Stimulated activated CD4-positive, alpha-beta T cell treated with anti-CD3 and anti-CD28 coated beads, Interleukin-4, amount 100 ng/mL, for 1 hour (primary cell): ENCODE measurements at places on chromosomes 7 and 10.

DNA sequence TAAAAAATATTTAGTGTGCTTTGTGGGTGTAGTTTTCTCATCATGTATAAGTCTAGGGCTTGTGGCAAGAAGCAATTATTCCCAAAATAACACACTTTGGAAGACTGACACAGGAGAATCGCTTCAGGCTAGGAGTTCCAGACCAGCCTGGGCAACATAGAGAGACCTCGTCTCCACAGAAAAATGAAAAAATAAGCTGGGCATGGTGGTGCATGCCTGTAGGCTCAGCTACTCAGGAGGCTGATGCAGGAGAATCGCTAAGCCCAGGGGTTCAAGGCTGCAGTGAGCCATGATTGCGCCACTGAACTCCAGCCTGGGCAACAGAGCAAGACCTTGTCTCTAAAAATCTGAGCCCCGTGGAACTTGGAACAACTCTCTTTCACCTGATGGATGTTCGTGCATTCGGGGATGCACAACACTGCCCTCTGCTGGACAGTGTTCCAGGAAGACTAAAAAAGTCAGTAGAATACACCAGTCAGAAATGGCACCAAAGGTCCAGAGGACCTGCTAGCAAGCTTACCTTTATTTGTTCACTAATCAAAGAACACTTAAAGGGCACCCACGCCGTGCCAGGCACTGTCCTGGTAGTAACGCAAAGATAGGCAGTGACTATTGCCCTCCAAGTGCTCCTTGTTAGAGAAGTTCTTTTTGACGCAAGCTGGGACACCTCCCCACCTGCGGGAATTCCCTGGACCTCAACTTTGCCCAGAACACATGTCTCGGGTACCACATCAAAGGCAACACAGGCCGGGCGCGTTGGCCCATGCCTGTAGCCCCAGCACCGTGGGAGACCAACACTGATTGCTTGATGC is 81.9 kb upstream of the CALN1 start:
- peak; percentile 45 for DNase-seq

DNA sequence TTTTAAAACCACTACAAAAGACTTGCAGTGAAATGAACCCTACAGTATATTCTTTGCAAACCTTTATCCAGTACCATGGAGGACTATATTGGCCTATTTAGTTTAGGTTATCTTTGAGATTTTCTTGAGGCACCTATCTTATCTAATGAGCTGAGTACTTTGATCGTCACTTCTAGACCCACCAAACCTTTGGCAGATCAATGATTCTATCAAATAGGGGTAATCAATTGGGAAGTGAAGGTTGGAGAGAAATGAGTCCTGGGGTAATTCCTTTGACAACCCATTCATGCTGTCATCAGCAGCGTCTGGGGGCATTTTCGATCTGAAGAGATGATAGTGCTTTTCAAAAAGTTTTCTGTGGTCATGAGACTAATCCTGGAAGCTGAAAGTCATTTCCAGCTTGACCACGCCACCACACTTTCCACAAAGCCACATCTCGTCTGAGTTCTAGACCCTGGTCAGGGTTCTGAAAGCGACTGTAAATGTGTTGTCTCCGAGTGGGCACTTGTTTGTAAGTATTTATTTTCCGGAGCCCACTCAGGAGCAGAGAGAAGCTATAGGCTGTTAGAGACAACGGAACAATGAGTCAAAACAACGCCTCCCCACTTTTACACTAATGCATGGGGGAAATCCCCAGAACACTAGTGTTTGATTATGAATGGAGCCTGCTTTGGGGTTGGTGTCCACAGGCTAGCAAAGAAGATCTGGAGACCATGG is 4.8 kb downstream of the EGR2 start:
- peak; percentile 60 for DNase-seq

DNA sequence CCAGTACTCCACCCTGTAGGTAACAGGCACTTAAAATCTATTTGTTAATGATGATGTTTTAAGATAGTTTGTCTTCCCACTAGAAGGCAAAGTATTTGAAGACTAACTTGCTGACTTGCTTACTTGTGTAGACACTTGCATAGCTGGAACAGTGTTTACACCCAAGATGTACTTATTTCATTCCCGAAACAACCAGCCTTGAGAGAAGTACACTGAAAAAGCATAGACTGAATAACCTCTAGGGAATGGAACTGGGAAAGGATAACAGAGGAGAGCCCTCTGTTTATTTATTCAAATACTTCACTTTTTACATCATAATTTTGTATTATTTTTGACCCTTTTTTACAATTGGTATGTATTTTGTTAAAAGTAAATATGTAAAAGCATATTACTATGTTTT is 33.1 kb upstream of the TMEM26 start:
- no peak for DNase-seq

DNA sequence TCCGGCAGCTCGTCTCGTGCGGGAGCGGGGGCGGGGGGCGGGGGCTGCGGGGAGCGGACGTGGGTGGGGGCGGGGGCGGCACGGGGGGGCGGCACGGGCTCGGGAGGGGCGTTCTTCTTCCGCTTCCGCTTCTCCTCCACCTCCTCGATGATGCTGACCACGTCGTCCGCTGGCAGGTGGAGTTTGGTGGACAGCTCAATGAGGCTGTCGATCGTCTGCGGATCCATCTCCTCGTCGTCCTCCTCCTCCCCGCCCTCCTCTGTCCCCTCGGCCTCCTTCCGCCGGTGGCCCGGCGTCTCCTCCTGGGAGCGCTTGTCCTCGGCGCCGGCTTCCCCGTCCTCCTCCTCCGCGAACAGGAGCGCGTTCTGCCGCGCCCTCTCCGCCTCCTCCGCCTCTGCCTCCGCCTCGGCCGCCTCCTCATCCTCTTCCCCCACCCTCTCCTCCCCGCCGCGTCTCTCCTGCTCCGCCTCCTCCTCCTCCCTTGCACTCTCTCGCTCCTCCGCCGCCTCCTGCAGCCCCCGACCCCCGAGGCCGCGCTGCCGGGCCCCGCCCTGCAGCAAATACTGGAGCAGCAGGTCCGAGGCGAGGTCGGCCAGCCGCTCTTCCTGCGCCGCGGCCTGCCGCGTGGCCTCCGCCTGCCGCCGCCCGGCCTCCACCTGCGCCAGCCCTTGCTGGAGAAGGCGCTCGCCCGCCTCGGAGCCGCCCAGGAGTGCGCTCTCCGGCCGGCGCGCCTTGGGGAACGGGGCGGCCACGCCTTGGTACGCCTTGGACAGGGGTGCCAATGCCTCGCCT is 1.9 kb downstream of the VGF start:
- DNase-seq, result no peak

GRCh38 chr7:102912742-102913141 is at the start of gene LRRC17:
Gene LRRC17, plus strand, starts transcription at chr7:102913000. Its CDS starts 20,914 bp downstream, at chr7:102933914.
- no peak for DNase-seq

DNA sequence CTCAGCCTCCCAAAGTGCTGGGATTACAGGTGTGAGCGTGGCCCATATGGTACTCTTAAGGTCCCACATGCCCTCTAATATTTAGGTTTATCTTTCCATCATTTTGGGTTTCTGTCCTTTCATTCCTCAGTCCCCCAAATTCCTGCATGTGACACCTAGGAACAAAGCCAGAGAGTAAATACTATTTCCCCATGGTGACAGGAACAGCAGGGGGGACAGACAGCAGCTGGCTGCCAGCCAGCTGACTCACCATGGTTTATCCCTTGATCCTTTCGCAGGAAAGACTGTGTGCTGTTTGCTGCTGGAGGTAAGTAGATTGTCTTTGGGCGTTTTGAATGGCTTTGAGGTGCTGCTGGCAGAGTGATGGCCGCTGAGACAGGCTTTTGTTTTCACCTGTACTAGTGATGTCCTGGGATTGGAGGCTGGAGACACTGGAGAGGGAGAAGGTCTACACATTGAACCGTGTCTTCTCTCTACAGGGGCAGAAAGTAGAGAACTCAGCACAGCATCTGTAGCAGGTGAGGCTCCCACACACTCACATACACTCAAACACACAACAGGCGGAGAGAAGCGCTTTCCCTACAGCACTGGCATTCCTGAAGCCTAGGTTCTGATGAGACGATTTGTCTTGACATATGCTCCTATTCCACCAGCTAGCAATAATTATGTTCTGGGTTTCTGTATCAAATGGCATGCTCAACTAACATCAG is 83.7 kb upstream of the EFCAB10 start:
- DNase-seq, result no peak

DNA sequence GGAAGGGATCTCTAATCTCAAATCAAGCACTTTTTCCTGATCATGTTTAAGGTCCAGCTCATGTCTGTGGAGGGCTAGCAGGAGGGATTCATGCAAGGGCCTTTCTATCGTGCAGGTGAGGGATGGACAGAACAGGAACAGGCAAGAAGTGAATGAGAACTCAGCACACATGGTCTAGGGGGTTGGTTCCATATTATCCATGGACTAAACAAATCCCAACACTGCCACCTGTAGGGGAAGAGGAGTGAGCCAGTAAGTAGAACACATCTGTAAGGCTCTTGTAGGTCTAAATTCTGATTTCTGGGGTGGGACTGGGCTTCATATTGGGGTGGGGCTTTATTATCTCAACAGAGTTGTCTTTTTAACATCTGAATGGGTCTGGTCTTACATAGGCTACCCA is 138.0 kb upstream of the TARP start:
- DNase-seq, result no peak

GRCh38 chr10:114869520-114869892 is 47.9 kb downstream of the FHIP2A start:
- DNase-seq, result no peak

GRCh38 chr10:86387178-86387794 is 20.7 kb upstream of the GRID1 start:
- DNase-seq, result no peak

GRCh38 chr7:66627881-66628360 is 760 bp upstream of the KCTD7 start:
- DNase-seq, result no peak

DNA sequence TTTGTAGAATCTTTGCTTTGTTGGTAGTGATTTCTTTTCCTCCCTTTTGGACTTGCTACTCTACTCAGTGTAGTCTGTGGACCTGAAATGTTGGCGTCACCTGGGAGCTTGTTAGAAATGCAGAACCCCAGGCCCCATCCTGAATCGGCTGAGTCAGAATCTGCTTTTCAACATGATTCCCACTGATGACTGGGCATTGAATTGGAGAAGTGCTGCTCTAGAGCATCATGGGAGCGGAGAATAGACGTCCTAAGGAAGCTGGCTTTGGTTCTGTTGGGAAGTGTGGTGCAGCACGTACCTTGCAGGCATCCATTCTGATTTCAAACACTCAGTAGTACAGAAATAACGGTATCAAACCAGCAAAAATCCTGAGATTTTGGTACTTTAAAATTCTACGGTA is 54.7 kb downstream of the RBM33 start:
- DNase-seq, result no peak

- DNase-seq, result no peak
Observed at GRCh38 chr10:110867807-110868465, 3.8 kb upstream of the PDCD4 start.

- no peak for DNase-seq
Observed at GRCh38 chr10:98361131-98362025, 53.6 kb downstream of the PYROXD2 start.

DNA sequence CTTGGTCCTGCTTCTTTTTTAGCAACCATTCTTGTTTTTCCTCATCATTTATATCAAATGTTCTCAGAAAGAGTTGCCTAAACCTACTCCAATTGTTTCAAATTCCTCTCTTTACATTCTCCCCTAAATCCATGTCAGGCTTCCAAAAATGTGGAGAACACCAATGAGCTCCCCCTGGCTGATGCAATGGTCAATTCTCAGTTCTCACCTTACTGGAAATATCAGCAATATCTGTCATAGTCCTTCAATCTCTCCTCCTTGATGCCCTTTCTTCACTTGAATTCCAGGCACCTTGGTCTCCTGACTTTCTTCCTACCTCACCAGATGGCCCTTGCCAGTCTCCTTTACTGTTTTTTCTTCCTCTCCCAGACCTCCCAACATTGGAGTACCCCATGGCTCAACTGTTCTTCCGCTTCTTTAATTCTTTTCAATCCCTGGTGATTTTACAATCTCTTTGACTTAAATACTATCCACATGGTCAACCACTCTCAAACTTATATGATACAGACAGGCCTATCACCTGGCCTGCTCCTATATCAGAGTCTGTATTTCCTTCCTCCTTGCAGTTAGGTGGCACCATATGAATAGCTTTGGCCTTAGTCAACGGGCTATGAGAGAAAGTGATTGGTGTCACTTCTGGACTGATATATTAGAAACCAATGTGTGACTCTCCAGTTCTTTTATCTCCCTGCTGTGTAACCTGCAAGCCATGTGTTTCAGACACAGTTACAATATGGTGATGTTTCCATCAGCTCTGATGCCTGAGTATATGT is 47.4 kb upstream of the CAV2 start:
- no peak for DNase-seq

DNA sequence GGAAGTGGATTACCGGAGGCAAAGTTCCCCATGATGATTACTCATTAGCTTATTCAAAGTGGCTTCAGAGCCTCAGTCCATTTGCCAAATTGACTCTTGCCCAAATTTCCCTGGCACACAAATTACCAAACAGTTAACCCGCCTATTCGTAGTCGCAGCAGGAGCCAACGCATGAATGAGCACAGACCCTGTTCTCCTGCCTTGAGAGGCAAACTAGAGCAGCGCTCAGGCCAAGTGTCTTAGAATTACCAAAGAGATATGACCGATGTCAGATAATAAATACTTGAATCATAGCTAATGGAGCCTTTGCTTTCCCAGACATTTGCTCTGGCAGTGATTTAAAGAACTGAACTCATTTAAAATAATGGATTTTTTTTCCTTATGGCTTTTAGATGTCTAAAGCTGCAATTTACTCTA is 64.9 kb downstream of the CTTNBP2 start:
- no peak for DNase-seq

DNA sequence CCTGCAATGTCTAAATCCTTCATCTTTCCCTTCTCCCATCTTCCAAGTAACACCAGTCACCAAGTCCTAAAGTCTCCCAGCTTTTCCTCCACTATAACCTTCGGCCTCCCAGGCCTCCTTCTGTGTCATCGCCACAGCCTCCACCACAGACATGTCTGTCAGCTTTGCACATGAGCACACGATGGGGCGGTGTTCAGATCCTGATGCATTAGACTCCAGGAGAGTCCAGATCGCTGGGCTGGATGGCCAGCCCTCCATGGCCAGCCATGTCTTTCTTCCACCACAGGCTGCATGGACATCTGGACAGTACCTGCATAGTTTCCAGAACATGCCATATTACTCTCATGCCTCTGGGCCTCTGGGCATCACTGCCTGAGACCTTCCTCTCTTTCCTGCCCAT is 974.2 kb upstream of the ZNF722 start:
- no peak for DNase-seq

DNA sequence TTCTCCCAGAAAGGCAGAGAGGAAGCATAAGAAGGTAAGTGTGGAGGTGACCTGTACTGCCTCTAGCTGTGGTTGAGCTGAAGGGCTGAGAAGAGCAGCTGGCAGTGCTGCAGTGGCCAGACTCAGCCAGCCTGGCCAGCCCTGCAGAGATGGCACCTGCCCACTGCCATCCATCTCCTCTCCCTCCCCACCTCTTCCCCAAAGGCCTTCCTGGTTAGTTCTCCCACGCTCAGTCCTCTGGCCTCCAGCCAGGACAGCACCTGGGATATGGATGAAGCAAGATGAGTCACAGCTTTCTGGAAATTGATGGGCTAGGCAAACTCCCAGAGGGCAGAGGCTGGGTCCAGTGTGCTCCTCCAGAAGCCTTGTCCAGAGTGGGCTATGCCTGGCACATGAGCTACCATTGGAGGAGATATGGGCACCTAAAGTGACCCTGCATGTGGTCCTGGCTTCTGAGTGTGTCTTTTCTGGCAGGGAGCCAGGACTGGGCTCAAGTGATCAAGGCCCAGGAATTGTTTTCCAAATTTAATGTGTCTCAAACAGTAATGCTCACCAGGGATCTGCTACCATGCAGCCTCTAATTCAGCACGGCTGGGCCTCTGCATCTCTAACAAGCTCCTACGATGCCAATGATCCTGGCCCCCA is 81.0 kb upstream of the CACUL1 start:
- DNase-seq, result no peak
